ENCODE measurements at places on chromosomes 1 and 21.
A peak's percentile ranks its signal among the peaks of the same experiment; 100 is the strongest.

DNA sequence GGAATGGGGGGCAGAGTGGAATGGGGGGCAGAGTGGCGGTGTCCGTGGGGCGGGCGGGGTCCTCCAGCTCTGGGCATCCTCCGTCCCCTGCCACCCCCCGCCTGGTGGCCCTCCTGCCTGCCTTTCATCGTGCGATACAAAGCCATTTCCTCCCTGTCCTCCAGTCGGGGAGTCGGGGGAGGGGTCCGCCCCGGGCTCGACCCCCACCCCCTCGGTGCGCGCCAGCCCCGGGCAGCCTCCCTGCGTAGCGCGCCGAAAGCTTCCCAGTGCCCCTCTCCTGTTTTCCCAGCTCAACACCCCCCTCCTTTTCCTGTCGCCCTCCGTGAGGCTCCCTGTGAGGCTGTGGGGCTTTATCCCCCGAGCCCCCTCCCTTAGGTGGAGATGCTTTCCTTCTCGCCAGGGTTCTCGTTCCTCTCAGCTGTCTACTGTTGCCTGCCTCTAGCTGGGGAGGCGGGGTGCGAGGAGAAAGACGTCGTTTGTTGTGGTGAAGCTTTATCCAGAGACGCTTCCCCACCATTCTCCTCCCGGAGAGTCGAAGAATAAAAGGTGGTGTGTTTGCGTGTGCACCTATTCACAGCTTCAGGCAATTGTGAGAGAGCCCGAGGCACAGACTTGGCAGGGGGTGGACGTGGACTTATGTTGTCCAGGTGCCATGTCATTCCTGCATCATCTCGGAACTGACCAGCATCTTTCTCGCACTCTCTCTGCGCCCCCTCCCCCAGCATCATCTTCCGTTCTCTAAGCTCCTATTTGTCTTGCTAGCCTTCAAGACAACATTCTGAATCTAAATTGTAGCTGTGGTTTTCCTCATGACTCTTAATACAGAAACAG is 848 bp downstream of the DNM3 start:
- DNase-seq, result peak; percentile 42

DNA sequence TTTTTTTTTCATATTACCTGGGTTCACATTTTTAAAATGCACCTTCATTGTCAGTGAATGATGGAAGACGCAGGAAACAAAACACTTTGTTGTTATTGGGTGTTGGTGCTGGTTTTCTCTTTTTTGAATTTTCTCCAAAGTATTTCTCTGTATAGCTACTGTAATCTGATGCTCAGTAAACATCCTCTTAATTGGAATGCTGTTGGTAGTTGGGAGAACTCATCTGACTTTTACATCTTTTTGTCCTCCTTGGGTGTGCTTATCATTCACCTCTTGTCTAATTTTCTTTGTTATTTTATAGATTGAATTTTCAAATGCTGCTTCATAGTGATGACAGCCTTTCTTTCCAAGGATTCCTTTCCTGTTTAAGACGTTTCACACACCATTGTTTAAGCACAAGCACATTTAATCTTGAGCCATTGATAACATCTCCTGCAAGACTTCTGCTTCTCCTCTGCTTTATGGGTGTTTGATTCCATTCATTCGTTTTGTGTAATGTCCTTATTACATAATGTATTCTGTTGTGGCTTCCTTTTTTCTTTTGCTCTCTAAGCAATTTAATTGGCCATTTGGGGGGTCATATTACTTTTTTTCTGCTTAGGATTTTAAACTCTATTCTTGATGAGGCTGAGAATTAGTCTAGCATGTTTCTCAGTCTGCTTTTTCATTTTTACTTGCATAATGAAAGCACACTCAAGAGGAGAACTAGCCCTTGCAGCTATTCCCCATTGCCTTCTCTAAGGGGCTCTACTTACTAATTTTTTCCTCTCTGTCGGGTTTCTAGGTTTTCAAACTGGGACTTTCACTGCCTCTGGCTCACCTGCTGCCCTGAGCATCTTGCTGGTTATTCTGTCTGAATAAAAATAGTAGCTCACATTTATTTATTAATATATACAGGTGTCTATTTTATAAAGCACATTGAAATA is 42.0 kb upstream of the CD34 start:
- DNase-seq, result no peak

- peak; percentile 42 for DNase-seq
Observed at GRCh38 chr1:184792450-184792969, 37.9 kb upstream of the EDEM3 start.

DNA sequence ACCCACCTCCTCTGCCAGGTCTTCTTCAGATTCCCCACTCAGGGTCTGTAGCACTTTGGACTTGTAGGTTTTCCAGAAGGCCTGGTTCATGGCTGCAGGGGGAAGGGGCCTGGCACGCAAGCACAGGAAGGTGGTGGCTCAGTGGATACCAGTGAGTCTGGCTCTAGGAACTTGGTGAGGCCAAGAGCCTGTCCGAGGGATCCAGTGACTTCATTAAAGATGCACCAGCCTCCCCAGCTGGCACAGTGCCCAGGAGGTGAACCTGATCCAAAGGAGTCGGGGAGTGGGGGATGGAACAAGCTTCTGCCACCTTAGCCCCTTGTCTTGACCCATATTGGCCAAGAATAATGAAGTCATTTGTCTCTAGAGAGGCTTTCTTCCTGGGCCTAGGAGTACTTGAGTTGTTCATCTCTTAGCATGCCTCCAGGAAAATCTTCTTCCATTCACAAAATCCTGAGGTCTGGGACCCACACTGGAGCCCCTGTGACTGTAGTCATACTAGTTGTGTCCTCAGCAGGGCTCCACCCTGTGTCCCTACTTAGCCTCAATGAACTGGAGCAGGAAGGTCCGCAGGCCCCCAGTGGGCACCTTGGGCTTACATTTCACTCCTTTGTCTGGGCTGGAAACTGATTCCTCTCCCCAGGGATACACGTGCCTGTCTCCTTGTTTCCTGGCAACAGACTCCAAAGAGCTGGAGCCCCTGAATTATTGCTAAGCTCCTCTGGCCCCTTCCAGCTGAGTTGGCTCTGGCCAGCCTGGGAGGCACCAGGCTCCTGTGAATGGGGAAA is at the start of gene C1orf232:
TSS of gene C1orf232 (minus strand) at position 554 of the 788 bp plus-strand sequence. CDS start at position 90, 464 bp downstream.
- DNase-seq, result no peak

- DNase-seq, result no peak
Observed at GRCh38 chr1:56045477-56045876, 533.9 kb downstream of the PLPP3 start.

DNA sequence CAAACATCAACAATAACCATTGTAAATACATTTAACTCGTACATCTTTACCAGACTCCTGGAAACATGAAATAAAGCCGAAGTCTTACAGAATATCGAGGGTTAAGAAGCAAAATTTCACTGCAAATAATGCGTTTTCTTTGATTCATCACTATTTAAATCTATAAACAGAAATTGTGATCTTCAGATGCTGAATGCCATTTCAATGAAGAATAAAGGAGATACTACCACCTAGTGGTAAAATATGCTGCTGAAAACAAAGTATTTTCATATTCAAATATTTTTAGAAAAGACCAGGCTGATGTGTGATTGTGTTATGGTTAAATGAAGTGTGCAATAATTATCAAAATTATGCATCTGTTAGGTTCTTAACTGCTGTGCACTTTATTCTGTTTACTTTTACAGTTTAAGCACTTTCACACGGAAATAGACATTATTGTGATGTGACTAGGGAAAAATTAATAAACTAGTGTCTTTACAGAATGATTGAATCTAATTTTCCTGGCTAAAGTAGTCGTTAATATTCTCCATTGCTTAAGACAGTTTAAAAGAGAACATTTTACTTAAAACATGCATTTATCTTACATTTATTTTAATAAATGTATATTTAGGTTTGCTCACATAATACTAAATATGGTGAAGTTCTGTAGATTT is 1093.1 kb downstream of the MRPL39 start:
- DNase-seq, result no peak

- peak; percentile 89 for DNase-seq
Observed at GRCh38 chr1:44029911-44030604, 1.2 kb downstream of the SLC6A9 start.

- DNase-seq, result no peak
Observed at GRCh38 chr1:219465212-219466093, 147.5 kb downstream of the ZC3H11B start.

DNA sequence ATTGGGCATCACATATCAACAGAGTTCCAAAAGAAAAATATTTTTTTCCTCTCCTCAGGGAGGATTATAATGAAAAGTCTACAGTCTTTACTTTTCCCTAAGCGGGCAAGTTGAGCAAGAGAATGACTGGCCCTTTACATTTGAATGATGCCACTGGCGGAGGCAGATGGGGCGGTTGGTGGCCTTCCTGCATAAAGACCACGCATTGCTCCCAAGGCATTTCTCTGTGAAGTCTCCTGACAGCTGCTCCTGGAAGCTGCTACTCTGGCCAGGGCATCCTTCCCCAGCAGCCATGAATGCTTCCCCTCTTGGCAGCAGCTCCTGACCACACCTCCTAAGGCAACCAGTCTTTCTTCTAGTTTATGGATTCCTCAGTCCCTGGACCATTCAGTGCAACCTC is 161.1 kb upstream of the RRP15 start:
- DNase-seq, result no peak

GRCh38 chr21:39483917-39484316 is 32.1 kb downstream of the SH3BGR start:
- no peak for DNase-seq

DNA sequence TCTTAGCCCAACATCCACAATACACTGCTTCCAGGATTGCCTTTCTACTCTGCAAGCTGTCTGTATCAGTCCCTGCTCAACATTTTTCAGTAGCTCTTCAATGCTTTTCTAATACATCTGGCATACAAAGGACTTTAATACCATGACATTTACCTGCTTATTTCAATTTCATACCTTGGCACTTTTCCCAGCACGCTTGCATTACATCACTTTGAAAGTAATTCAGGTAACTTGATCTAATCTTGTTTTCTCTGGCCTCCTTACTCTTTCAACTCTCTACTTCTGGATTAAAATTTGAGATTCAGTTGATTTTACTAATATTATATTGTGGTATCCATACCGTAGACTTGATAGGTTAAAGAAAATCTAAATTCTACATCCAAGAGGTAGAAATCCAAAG is 103.0 kb downstream of the PTGS2 start:
- no peak for DNase-seq

DNA sequence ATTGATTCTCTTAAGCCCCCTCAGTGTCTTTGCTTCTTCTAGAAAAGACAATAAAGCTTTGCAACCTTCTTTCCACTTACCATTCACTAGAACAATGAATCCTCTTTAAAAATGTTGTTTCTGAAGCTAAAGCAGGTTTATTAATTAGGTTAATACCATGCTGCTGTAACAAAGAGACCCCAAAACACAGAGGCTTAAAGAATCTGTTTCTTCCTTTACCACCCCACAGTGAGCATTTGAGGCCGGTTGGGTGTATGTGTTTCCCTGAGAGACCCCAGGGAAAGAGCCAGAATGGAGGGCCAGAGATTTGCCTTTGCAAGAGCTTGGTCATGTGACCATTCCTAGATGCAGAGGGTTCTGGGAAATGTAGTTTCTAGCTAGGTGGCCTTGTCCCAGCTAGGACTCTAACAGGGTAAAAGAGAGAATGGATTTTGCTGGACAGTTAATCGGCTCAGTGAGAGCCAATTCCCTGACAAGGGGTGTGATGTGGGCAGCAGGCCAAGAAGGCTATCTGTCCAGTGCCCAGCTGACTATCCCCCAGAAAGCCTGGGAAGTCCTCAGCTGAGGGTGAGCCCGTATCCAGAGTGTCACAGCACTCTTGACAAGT is 191.8 kb upstream of the TMEM51 start:
- no peak for DNase-seq

GRCh38 chr1:236957235-236957634 is 47.0 kb downstream of the MT1HL1 start:
- DNase-seq, result no peak

- no peak for DNase-seq
Observed at GRCh38 chr1:15423355-15424077, 13.8 kb downstream of the EFHD2 start.

DNA sequence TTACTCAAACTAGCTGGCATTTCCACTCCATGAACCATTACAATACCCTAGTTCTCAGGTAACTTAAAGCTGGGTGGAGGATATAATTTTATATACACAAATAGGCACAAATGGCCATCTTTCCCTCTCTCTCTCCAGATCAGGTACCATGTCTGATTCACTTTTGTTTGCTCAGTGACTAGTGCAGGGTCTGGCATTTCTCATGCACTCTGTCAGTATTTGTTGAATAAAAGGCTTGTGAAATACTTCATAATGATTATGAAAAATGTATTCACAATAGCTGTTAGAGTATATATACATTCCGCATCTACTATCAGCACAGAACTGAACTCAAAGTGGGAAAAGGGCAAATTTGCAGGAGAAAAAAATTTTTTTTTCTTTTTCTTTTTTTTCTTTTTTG is 510.2 kb upstream of the USP24 start:
- DNase-seq, result no peak

DNA sequence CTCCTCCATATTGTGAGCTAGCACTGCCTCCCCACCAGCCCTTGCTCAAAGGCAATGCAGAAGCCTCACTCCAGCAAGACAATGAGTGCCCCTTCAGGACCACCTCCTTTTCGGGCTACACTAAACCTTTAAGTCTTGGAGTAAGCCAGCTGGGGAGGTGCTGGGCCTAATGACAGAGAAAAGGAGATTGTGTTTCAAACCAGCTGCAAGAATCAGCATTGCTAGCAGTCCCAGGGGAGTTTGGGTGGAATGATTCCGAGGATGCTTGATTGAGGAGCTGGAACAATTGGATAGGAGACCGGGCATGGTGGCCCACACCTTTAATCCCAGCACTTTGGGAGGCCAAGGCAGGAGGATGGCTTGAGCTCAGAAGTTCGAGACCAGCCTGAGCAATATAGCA is 54.1 kb upstream of the GPR37L1 start:
- DNase-seq, result no peak

- no peak for DNase-seq
Observed at GRCh38 chr1:61852670-61853015, 110.4 kb downstream of the PATJ start.

DNA sequence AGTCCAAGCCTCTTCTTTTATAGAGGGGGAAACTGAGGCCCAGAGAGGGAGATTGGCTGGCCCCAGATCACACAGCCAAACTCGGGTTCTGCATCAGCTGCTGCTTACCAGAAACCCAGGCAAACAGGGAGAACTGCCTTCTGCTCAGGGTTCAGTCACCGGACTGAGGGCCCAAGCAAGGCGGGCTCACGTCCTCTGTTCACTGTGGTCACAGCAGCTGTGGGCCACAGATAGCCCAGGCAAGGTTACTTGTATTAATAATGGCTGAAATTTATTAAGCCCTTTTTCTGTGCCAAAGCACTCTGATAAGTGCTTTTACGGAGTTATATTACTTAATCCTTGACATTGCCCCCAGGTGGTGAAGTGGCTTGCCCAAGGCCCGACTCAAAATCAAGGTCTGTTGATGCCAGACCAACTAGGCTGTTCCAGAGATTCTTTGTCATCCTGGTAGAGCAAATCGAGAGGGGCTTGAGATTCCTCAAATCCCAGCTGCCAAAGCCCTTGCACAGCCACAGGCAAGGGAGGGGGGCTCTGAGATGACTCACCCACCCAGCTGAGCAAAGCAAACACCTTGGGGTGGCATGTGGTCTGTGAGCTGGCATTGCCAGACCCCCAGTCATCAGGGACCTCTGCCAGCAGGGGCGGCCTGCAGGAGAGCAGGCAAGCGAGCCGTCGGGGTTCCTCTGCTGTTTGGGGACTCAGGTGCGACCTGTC is 36.5 kb downstream of the EPHB2 start:
- no peak for DNase-seq

- DNase-seq, result no peak
Observed at GRCh38 chr1:5287178-5288150, 633.1 kb downstream of the AJAP1 start.
